ENCODE measurements at places on chromosomes 5 and 9.

GRCh38 chr9:134403682-134404301, 77.5 kb downstream of the RXRA start:
- no peak for DNase-seq

DNA sequence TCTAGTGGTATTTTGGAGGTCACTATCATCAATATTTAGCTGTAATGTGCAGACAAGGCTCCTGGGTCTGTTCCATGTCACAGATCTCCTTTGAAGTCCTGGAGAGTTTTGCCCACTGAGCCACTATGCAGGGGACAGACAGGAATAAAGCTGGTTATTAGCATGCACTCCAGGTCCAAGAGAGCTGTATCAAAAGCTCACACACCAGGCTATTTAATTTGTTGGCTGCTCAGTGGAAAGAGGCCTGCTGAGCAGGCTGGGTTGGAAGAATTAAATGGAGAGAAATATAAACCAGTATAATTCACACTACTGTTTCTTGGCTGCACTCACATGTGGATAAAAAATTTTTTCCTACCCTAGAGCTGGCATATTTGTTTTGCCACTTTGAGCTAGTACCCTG, 113.8 kb upstream of the TAF11L2 start:
- DNase-seq = no peak

DNA sequence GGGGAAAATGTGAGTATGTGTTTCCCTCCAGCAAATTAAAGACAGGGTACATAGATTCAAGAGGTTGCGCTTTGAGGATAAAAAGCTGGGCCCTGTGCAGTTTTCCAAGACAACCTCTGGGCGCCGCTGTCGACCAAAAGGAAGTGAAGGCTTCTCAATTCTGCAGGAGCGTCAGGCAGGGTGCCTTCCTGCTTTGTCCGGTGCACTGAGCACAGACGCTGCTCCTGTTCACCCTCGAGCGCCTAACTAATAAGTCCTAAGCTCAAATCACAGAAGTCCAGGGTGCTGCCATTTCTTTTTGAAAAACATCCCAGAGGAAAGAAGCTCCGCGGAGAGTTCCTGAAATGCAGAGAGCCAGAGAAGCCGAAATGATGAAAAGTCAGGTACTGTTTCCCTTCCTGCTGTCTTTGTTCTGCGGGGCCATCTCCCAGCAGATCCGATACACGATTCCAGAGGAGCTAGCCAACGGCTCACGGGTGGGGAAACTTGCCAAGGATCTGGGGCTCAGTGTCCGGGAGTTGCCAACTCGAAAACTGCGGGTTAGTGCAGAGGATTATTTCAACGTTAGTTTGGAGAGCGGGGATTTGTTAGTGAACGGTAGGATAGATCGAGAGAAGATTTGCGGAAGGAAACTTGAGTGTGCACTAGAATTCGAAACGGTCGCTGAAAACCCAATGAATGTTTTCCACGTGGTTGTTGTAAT, at the start of gene PCDHGB1:
TSS of gene PCDHGB1 (plus strand) at position 183 of the 703 bp plus-strand sequence. CDS start at position 345, 162 bp downstream.
- no peak for DNase-seq

GRCh38 chr9:135591506-135592330, 30.2 kb downstream of the PAEP start:
- no peak for DNase-seq

DNA sequence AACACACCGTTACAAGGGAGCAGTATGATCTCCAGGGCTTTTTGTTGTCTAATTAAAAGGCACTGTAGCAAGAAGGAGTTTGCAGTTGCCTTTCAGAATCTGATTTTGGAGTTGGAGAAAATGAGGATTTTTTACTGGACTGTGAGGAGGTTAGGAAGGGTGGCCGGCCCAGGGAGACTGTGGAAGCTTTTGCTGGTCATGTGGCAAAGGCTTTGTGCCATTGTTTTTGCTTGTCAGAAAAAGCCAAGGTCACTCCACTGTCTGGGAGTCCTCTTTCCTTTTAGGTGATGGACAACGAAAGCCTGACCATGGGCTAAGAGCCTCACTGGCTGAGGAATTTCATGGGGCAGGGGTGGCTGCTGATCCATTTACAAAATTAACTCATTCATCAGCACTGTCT, 10.3 kb upstream of the WHRN start:
- no peak for DNase-seq

DNA sequence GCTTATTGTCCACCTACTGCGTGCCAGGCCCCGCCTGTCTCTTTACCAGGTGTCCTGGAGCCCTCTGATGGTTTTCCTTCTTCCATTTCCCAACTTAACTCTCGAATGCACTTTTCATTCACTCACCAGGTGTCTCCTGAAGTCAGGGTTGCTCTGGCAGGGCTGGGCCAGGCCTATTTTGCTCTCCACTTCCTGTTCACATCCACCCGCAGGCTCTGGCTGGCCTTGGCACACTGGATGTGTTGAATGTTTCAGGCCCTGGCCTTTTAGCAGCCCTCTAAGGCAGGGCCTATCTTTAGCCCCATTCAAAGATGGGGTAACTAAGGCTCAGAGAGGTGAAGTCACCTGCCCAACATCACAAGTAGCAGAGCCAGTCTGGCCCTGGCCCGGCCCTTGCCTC, 16.4 kb downstream of the LRRC8A start:
- no peak for DNase-seq

- no peak for DNase-seq
Observed at GRCh38 chr9:85168412-85168811, 498.9 kb downstream of the NTRK2 start.

GRCh38 chr5:143350751-143351602, 52.5 kb downstream of the NR3C1 start:
- no peak for DNase-seq

DNA sequence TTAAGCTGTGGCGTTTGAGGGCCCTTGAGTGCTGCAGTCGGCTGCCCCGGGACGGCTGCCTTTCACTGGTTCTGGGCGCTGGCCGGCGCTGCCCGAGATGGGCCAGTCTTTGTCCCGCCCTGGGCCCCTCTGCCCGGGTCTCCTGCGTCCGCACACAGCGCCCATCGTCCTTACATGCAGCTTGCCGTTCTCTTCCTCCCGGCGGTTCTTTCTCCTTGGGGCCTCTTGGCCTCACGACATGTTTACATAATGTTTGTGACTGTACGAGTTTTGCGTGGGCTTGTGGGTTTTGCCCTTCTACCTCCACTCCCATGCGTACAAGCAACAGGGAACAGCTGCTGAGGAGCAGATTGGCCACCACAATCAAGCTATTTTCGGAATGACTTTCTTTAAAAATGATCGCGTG, 618 bp downstream of the TNPO1 start:
- no peak for DNase-seq

- DNase-seq = no peak
Observed at GRCh38 chr5:36666986-36667385, 60.6 kb downstream of the SLC1A3 start.
